Activated effector memory CD4-positive, alpha-beta T cell treated with anti-CD3 and anti-CD28 coated beads, Interleukin-2, amount 50 U/mL, for 16 hours (primary cell): ENCODE measurements at places on chromosomes 5 and 9.

DNA sequence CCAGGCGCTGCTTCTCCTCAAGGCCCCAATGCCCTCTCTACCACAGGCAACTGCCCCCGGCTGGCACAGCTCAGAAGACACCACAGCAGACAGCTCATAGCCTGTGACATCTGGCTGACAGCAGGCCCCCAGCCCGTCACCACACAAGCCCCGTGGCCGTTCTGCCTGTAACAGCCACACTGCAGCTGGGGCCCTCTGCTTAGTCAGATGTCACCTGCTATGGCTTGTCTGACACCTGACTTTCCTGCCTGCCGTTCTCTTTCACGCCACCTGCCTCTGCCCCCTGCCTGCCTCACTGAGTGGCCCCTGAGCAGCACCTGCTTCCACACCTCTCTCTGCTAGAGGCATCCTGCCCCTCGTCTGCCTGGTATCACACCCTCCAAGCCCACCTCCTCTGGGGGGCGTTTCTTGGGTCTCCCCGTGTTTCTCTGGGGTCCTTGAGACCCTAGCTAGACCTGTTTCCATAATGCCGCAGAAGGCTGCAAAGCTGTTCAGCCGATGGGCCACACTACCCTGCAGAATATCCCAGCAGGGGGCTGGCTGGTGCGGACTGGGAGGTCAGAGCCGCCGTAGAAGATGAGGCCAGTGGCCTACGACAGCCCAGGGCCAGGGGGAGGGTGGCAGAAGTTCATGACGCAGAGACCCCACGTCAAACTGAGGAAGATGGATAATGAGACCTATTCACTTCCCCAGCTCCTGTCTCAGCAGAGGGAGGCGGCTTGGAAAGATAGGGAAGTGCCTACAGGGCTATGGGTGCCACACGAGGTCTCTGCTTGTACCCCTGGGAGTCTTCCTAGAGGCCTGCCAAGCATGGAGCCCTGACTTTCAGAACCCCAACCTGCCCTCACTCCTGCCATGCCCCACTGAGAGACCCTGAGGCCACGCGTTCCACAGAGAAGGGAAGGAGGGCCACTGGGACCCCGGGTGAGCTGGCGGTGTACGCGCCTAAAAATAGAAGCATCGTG, 95.1 kb downstream of the ZNF354C start:
- DNase-seq = peak; percentile 59

DNA sequence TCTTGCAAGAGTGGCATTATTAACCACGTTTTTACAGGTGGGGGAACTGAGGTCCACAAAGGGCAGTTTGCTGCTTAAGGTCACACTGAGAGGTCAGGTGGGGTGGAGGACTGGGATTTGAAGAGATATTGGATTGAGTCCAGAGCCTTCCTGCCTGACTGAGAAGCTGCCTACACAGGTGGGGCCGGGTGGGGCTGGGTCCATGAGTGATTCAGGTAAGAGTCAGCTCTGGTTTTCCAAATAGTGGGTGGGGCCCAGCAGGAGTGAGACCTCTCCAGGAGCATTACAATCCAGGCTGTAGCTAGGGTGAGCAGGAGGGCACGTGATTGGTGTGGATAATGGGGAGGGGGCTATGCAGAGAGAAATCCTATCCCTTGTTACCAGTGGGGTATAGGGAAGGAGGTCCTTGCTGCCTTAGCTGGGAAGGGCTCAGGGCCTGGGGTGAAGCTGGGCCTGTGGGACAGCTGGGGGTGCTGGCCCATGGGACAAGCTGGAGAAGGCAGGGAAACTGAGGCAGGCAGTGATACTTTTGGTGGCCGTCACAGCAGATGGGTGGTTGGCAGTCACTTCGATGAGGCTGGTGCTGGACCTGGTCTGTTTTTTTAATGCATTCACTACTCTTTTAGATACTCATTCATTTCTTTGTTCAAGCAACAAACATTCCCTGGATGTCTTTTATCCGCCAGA, 2.9 kb upstream of the PTGS1 start:
- DNase-seq = no peak

DNA sequence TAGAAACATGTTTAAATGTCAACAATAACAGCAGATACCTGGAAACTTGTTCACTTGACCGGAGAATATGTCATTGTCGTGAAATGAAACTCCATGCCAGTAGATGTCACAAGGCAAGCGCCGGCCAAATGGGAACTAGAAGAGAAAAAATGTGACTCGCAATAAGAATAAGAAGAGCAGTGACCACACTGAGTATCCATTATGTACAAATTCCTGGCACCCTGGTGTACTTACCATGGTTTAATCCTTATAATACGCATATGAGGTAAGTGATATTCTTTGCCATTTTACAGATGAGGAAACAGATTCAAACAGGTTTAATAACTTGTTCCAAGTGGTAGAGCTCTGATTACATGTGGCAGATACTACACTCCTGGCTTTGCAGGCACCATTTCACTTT, 53.9 kb downstream of the TTLL11 start:
- DNase-seq = no peak

GRCh38 chr5:98637557-98637956, 135.9 kb upstream of the RGMB start:
- DNase-seq = no peak

GRCh38 chr5:111320953-111321352, 96.8 kb downstream of the CAMK4 start:
- DNase-seq = no peak

GRCh38 chr9:136552117-136552703, 6.4 kb upstream of the NOTCH1 start:
- no peak for DNase-seq

GRCh38 chr9:16368237-16369087, 502.0 kb downstream of the BNC2 start:
- DNase-seq = no peak

GRCh38 chr9:72256931-72257330, 107.7 kb downstream of the GDA start:
- no peak for DNase-seq

- no peak for DNase-seq
These were observed 20.7 kb downstream of the COL5A1 start for GRCh38 chr9:134662143-134662876.

- DNase-seq = no peak
These were observed 165.7 kb downstream of the NSG2 start for GRCh38 chr5:174211277-174211626.

- DNase-seq = peak; percentile 36
These were observed 10.3 kb downstream of the PHF19 start for GRCh38 chr9:120866651-120867050.

GRCh38 chr9:118362123-118362522, 657.9 kb downstream of the TLR4 start:
- no peak for DNase-seq

- no peak for DNase-seq
These were observed 5.8 kb upstream of the CCNH start for GRCh38 chr5:87418506-87418905.

DNA sequence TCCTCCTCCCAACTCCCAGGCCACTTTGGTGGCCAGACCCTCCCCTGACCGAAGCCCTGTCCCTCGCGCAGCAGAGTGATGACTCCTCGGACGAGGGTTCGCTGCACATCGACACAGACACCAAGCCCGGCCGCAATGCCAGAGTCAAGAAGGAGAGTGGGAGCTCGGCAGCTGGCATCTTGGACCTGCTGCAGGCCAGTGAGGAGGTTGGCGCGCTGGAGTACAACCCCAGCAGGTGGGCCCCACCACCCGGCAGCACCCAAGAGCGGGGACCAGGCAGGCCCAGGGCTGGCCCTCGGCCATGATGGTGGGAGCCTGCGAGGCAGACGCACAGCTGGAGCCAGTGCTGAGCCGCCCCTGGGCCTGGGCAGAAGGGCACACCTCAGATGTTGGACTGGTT, 90.6 kb downstream of the PHF2 start:
- DNase-seq = peak; percentile 60
